ENCODE measurements at places on chromosomes 16 and 17.

GRCh38 chr17:73394512-73395450 lies 83.0 kb upstream of the CDC42EP4 start:
- no peak for DNase-seq

DNA sequence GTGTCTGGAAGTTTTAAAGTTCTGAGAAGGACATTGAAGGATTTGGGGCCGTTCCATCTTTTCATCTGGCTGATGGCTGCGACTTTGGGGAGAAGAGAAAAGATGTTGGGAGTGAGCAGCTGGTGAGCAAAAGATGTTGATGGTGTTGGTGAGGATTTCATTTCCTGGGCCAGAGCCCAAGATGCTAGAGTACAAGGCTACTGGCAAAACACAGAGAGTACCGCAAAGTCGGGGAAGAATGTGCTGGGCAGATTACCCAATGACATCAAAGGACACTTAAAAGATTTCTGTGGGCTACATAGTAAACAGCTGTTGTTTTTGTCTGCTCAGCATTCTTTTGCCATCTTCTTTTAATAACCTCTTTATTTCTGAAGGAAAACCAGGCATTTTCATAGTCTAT lies 49.4 kb upstream of the GAS7 start:
- DNase-seq, result peak; percentile 40

- DNase-seq, result no peak
Observed at GRCh38 chr16:57999971-58000705, at the start of gene ZNF319. Gene ZNF319, minus strand, starts transcription at chr16:58000672. Its CDS starts 2,407 bp downstream, at chr16:57998265.

DNA sequence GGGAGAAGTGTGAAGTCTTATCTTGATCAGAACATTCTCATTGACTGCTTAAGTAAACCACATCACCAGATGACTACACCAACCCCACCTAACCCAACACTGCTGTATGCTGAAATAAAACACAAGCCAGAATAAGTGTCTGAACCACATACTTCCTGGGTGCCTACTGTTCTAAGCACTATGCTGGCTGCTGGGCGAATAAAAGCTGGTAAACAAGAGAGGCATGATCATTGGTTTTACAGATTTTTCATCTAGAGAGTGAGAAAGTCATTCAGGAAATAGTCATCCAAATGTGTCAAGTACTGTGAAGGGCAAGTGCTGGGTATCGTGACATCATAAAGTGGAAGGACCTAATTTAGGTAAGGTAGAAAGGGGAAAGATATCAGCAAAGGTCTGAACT lies 199.0 kb upstream of the SOX9 start:
- DNase-seq, result no peak

GRCh38 chr16:80324371-80324770 lies 216.4 kb upstream of the DYNLRB2 start:
- no peak for DNase-seq

GRCh38 chr17:67281743-67282142 lies 36.7 kb upstream of the HELZ start:
- DNase-seq, result no peak

DNA sequence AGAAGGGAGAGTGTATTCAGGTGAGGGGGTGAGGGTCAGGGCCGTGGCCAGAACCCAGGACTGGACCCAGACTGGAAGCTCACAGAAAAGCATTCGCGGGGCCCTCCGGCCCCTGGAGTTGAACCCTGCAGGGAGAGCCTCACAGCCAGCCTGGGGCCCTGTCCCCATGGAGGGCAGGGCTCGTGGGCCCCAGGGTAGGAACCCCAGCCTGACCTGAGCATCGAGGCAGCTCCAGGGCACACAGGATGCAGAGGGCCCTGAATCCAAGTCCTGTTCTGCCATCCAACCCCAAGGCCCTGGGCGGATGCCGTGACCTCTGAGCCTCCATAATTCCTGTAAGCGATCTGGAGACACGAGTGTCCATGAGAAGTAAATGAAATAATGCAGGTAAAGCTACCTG lies 79.1 kb downstream of the MGAT5B start:
- DNase-seq, result no peak

- no peak for DNase-seq
Observed at GRCh38 chr16:80564394-80564793, 23.6 kb downstream of the DYNLRB2 start.

GRCh38 chr16:21644674-21645073 lies 7.7 kb downstream of the IGSF6 start:
- no peak for DNase-seq

GRCh38 chr17:6712058-6712853 lies 913 bp downstream of the SLC13A5 start:
- peak; percentile 67 for DNase-seq

DNA sequence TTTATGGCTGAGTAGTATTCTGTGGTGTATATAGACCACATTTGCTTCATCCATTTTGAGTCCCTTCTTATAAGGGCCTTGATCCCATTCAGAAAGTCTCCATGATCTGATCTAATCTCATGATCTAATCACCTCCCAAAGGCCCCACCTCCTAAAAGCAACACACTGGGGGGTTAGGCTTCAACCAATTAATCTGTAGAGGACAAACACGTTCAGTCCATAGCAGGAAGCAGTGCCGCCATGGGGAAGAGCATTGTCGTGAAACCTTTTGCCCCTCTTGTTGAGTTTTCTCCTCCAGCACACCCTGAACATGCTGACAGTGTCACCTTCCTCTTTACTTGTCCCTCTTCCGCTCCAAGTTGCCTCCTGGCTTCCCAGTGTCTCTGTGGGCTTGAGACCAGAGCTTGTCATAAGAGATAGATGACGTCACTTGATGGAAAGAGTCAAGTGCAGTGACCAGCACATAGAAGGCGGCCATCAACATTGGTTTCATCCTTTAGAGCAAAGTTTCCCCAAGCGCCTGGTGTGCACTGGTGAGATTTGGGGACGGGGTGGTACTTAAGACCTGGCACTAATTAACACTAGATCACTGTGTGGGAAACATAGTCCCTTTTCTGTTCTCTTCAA lies 74.1 kb downstream of the PRKCB start:
- DNase-seq, result no peak

- no peak for DNase-seq
Observed at GRCh38 chr16:2324296-2324859, 16.1 kb downstream of the ABCA3 start.

- DNase-seq, result no peak
Observed at GRCh38 chr17:43515656-43516055, 30.5 kb downstream of the ETV4 start.

DNA sequence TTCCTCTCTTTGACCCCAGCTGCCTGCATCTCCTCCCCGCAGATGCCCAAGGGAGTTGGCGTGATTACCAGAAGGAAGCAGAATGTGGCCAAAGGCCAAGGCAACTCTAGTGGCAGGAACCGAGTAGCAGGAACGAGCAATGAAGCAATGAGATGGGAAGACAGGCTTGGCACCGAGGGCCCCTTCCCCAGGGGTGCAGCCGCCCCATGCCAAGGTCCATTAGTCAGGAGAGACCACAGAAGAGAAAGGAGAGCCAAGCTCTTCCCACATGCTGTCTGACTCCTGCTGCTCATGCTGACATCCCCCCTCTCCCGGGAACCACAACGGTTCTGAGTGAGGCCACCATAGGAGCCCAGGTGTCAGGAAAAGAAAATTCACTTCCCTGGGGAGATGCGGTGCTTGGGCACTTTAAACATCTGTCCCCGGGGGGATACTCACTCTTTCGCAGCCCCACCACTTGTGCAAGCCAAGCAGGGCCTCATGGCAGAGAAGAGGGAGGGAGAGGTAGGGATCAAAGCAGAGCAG lies 67.4 kb downstream of the MYO18A start:
- DNase-seq, result no peak

DNA sequence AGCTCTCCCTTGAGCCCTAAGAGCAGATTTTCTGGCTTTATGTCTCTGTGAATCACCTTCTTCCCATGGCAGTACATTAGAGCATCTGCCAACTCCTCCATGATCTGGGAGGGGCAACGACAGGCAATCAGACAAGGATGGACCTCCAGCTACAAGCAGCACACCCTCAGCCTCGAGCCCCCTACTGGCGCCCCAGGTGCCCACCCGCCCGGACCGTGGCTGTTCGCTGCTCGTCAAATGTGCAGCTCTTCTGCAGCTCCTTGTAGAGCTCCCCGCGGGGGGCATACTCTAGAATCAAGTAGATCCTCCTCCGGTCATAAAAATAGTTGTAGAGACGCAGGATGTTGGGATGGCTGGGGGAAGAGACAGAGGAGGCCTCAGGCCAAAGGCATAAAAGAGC lies 3.8 kb downstream of the AURKB start:
- DNase-seq, result no peak

DNA sequence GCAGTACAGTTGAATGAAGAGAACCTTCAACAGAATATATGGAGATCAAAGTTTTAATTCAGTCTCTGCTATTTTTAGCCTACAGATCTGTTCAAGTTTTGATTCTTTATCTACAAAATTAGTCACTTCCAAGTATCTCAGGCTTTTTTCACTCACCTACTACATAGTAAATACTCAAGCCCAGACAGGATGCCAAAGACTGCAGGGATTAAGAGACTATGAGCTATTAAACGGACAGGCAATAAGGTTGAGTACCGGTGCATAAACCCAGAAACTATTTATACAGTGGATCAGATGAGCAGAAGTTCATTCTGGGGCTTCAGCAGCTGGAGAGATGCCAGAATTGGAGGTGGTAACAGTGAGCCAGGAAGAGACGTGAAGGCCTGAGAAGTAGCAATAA lies 18.7 kb upstream of the OR3A1 start:
- DNase-seq, result no peak

GRCh38 chr17:4314618-4315017 lies 50.8 kb upstream of the ANKFY1 start:
- DNase-seq, result no peak

DNA sequence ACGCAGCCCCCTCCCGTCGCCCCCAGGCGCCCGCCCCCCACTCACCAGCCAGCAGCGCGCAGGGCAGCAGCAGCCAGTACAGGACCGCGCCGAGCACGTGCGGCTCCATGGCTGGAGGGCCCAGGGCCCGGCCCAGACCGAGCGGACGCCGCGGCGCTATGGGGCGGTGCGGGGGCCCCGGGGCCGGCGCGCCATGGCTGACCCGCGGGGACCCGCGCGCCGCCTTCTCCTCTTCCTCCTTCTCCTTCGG lies 239 bp downstream of the PIEZO1 start:
- DNase-seq, result no peak

DNA sequence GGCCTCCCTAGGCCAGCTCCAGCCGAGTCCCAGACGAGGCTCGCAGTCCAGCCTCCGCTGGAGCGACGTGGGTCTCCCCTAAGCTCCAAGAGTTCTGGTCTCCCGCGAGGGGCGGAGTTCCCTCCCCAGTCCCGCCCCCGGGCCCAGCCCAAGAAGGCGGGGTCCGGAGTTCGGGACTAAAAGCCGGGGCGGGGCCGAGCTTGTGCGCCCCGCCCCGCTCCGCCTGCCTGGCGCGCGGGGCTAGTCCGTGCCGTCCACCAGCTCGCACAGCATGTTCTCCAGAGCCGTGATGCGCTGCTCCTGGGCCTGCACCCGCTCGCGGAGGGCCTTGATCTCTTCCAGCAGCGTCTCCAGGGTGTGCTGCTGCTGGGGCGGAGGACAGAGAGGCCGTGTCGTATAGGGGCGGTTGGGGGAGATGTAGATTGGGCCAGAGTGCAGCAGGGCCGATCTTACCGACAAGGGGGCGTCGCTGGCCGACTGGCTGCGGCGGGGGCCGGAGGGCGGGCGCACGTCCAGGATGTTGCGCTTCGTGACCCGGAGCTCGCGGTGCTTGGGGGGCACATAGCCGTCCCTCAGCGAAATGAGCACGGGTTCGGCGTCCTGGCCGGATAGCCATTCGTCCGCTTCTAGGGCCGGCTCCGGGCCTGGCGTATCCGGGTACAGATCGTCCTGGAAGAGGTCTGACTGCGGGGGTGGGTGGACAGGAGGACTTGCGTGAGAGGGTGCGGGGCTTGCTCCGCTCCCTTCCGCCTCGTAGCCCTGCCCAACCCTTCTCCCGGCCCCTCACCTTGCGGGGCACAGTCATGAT lies 7.0 kb downstream of the CORO6 start:
- DNase-seq, result peak; percentile 86

All from vagina (tissue), 2 donors.